Smooth muscle cell of trachea (primary cell): ENCODE measurements at places on chromosomes 6 and 20. TPM values are rescaled to one million over a fixed set of nuclear protein-coding genes. Genes with fewer than 3 reads are reported as not detected.

GHRH gene
- total RNA-seq, result not detected in 2 replicates

ENPP5 gene
- total RNA-seq, result 0.17 and 0.29 TPM in 2 replicates

ARMH2 gene
- not detected in 2 replicates for total RNA-seq

UNC5CL gene
- total RNA-seq, result under 0.01 and 0.15 TPM in 2 replicates

BMP7 gene
- not detected in 2 replicates for total RNA-seq

EYA4 gene
- 26.2 and 29.9 TPM in 2 replicates for total RNA-seq

ULBP3 gene
- 12.6 and 28.4 TPM in 2 replicates for total RNA-seq

POM121L2 gene
- total RNA-seq, result not detected in 2 replicates

AURKA gene
- 10.4 and 66.9 TPM in 2 replicates for total RNA-seq

DDX39B gene
- total RNA-seq, result 332 and 492 TPM in 2 replicates

C4B gene
- total RNA-seq, result 6.4 and 6.8 TPM in 2 replicates

BMP2 gene
- 4.2 and 20.7 TPM in 2 replicates for total RNA-seq

PRKN gene
- total RNA-seq, result 4.1 and 7.4 TPM in 2 replicates

TGIF2 gene
- 3.5 and 5.5 TPM in 2 replicates for total RNA-seq

HFE gene
- 20.7 and 29.5 TPM in 2 replicates for total RNA-seq

SLC22A7 gene
- not detected in 2 replicates for total RNA-seq

CFAP206 gene
- 0.44 and 0.50 TPM in 2 replicates for total RNA-seq

TNFRSF21 gene
- total RNA-seq, result 10.5 and 28.3 TPM in 2 replicates

QKI gene
- total RNA-seq, result 155 and 157 TPM in 2 replicates

PRRC2A gene
- total RNA-seq, result 46.6 and 50.6 TPM in 2 replicates

SRXN1 gene
- 73.0 and 175 TPM in 2 replicates for total RNA-seq

FLRT3 gene
- 2.3 and 5.0 TPM in 2 replicates for total RNA-seq

YIPF3 gene
- 92.6 and 152 TPM in 2 replicates for total RNA-seq

NKAIN4 gene
- not detected in 2 replicates for total RNA-seq

ADGRF4 gene
- under 0.01 TPM in 1 of 2 replicates, not detected in the other for total RNA-seq

PPARD gene
- total RNA-seq, result 11.2 and 11.7 TPM in 2 replicates

SAPCD1 gene
- total RNA-seq, result 1.3 and 1.9 TPM in 2 replicates

GNAS-AS1 gene
- total RNA-seq, result 1.2 and 1.3 TPM in 2 replicates

SPDEF gene
- 0.15 TPM in 1 of 2 replicates, not detected in the other for total RNA-seq

DEF6 gene
- 0.50 and 0.87 TPM in 2 replicates for total RNA-seq

DAAM2 gene
- total RNA-seq, result 5.8 and 7.4 TPM in 2 replicates

ATP9A gene
- total RNA-seq, result 69.4 and 96.8 TPM in 2 replicates

EPPIN gene
- not detected in 2 replicates for total RNA-seq

CTCFL gene
- under 0.01 TPM in 1 of 2 replicates, not detected in the other for total RNA-seq

KIF3B gene
- total RNA-seq, result 33.5 and 38.5 TPM in 2 replicates

RAD21L1 gene
- total RNA-seq, result under 0.01 TPM in 1 of 2 replicates, not detected in the other

C20orf96 gene
- 3.0 and 7.9 TPM in 2 replicates for total RNA-seq

CSE1L gene
- 46.6 and 119 TPM in 2 replicates for total RNA-seq

PRSS35 gene
- 4.3 and 9.2 TPM in 2 replicates for total RNA-seq

SGK2 gene
- 0.83 TPM in 1 of 2 replicates, not detected in the other for total RNA-seq

NOL4L gene
- total RNA-seq, result 2.6 and 4.0 TPM in 2 replicates

RCAN2 gene
- 2.2 and 6.3 TPM in 2 replicates for total RNA-seq
